ENCODE measurements at places on chromosomes 6 and 20.

GRCh38 chr6:148074738-148075137, 267.9 kb upstream of the SASH1 start:
- DNase-seq: no peak

DNA sequence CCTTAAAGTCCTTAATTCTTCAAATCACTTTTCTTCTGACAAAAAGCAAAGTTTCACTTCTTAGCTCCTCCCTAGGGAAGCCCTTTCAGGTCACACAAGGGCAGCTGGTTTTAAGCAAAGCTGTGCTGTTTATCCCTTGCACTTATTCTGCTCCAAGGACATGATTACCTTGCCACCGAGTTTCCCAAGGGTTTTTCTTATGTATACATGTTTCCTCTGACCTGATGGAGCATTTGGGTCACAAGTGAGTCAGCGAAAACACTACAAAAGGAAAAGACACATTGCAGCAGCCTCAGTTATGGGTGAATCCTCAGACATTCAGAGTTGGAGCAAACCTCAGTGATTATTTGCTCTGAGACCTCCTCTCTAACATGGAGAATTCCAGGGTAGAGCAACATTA, 26.6 kb upstream of the ILRUN start:
- no peak for DNase-seq

DNA sequence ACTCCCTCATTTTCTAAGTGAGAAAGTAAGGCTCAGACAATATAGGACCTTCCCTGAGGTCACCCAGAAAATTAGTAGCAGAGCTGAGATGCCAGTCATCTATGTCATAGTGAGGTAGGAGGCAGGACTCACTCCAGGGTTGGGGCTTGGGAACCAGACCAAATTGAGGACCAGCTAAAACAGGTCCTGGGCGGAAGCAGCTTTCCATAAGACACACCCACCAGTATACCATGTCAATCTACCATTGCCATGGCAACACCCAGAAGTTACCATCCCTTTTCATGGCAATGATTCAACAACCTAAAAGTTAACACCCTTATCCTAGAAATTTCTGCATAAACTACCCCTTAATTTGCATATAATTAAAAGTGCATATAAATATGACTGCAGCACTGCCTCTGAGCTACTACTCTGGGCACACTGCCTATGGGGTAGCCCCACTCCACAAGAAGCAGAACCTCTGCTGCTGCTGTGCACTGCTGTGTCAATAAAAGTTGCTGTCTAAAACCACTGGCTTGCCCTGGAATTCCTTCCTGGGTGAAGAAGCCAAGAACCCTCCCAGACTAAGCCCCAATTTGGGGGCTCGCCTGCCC, 30.3 kb upstream of the OCSTAMP start:
- no peak for DNase-seq

- DNase-seq: no peak
Observed at GRCh38 chr6:72374172-72374571, 247.7 kb upstream of the KCNQ5 start.

DNA sequence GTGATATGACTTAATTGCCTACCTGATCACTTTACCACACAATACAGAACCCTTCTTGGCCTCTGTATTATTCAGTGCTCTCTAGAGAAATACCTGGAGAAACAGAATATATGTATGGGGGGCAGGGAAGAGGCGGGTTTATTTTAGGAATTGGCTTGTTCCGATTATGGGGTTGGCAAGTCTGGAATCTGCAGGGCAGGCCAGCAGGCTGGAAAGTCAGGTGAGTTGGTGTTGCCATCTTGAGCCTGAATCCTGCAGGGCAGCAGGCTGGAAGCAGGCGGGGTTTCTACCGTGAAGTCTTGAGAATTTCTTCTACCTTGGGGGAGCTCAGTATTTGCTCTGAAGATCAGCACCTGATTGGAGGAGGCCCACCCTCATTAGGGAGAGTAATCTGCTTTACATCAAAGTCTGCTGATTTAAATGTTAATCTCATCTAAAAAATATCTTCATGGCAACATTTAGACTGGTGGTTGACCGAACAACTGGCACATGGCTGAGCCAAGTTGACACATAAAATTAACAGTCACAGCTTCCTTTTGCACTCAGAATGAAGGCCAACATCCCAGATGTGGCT, 193.9 kb downstream of the ZDHHC14 start:
- no peak for DNase-seq

All from C1 segment of cervical spinal cord (tissue), 14 donors.